NCI-H510A treated with DMSO at 0.1 percent for 48 hours (cell line): ENCODE measurements at places on chromosomes 16 and 17.

DNA sequence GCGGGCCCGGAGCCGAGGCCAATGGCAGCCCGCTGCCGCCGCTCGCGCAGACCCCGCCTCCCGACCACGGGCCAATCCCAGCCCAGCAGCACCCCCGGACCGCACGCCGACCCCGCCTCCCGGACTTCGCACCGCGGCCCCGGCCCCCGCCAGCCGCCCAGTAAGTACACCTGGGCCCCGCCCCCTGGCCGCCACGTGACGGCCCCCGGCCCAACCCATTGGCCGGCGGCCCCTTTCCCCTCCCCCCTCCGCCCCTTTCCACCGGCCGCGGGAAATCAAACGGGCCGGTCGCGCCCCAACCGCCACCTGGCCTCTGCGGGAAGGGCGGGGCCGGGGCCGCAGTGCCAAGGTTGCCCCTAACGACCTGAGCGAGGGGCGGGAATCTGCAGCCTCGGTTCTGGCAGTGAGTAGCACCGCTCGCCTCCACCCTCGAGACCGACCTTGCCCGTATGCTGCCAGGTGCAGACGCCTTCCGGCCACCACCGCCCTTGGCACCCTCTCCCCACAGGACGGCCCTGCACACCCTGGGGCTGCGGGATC is at the start of gene YBX2:
Gene YBX2 (minus strand): TSS at position 26 of the 540 bp plus-strand sequence. CDS start 139 bp downstream, outside the sequence.
- DNase-seq = peak; percentile 93

DNA sequence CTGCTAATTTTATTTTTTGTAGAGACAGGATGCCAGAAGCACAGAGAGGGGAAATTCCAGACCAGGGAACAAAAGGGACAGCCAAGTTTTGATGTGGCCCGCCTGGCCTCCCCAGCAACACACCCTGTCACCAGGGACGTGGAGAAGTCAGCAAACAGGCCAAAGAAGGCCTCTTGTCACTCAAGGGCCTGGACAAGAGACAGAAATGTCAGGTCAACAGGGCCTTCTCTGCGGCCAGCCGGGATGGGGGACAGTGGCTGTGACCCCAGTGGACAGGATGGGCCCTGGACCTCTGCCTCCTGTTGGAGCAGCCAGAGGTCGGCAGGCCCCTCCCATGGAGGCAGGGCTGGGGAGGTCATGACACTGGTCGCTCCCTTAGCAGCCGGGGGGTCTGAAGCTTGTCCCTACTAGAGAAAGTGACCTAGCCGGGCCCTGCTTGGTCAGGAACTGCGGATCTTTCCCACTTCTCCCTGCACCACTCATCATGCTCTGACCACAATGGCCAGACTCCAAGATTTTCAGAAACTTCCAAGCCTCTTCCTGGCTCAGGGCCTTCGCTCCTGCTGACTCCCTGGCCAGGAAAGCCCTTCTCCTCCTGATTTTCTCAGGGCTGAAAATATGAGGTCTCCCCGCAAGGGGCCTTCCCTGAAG is 9.2 kb upstream of the TVP23A start:
- DNase-seq = no peak

GRCh38 chr17:4858882-4859260 is 25.7 kb downstream of the MINK1 start:
- DNase-seq = peak; percentile 35

GRCh38 chr16:88415713-88416323 is 33.1 kb downstream of the ZNF469 start:
- no peak for DNase-seq

GRCh38 chr17:70288540-70289290 is 119.4 kb downstream of the KCNJ2 start:
- DNase-seq = no peak

DNA sequence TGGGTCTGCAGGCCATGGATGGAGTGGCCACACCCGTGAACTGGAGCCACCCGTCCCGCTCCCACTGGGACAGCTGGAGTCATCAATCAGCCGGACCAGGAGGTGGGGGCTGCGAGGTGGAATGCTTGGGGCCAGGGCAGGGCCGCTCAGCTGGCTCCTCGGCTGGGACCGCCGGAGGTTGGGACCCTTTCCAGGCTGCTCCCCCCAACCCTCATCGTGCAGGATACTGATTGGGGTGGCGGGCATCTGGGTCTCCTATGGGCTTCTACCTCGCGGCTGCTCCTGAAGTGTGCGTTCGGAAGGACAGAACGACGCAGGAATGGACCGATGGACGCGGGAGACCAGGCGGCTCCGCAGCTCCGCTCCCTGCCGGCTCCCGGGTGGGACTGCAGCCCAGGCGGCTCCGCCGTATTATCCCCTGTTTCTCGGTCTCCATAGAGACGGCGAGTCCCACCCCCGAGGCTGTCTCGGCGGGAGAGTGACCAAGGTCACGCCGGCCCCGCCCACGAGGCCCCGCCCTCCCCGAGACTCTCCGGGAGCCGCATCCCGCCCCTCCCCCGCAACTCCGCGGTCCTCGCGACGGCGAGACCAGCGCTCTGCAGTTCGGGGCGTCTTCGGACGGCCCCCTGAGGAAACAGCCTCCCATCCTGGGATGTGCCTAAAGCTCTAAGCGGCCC is at the start of gene TPPP3:
Gene TPPP3 (minus strand): TSS at position 388 of the 677 bp plus-strand sequence. CDS start 2,387 bp downstream, outside the sequence.
- peak; percentile 39 for DNase-seq

- DNase-seq = no peak
Measured at GRCh38 chr17:45258981-45259380, 2.9 kb downstream of the SPATA32 start.

DNA sequence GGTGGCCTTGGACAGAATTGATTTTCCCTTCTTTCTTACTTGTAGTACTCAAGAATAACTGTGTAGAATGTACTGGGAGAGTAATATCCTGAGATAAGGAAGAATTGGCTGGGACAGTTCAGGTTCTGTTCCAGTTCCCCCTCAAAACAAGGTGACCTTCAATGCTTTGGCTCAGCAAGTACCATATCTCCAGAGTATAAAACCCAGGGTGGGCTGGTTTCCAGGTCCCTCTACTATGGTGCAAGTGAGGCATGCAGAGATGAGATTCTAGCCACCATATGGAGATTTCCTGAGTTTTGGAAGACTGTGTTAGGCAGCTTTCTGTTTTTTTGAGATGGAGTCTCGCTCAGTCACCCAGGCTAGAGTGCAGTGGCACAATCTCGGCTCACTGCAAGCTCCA is 18.1 kb upstream of the DLX3 start:
- DNase-seq = no peak

- DNase-seq = peak; percentile 16
Measured at GRCh38 chr17:17109907-17110306, 67.7 kb downstream of the MPRIP start.

GRCh38 chr16:78324649-78325285 is 225.3 kb downstream of the WWOX start:
- DNase-seq = no peak

DNA sequence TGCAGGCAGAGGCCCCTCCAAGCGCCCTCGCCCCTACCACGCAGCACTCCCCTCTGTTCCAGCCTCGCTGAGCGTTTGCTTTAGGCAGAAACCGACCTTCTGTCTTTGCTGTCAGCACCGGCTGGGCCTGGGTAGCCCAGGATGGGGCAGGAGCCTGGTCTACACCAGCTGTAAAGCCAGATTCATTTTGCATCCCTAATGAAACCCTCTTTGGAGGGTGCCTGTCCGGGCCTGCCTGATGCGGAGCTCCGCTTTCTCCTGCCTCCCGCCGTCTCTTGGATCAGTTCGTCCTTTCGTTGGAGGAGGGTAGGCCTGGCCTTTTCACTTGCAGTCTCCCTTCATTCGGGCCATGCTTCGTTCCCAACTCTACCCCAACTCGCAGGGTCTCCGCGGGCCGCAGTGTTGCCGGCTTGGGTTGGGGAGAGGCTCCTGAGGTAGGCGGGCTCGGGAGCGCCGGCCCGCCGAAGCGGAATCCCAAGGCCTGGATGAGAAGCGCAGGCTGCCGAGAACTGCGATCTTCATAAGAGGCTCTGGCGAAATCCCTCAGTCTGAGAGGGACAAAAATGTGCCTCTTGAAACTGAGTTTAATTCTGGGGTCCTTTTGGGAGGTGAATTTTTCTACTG is 4.8 kb upstream of the HOXB8 start:
- no peak for DNase-seq
